ENCODE measurements at places on chromosomes 16 and 17.

DNA sequence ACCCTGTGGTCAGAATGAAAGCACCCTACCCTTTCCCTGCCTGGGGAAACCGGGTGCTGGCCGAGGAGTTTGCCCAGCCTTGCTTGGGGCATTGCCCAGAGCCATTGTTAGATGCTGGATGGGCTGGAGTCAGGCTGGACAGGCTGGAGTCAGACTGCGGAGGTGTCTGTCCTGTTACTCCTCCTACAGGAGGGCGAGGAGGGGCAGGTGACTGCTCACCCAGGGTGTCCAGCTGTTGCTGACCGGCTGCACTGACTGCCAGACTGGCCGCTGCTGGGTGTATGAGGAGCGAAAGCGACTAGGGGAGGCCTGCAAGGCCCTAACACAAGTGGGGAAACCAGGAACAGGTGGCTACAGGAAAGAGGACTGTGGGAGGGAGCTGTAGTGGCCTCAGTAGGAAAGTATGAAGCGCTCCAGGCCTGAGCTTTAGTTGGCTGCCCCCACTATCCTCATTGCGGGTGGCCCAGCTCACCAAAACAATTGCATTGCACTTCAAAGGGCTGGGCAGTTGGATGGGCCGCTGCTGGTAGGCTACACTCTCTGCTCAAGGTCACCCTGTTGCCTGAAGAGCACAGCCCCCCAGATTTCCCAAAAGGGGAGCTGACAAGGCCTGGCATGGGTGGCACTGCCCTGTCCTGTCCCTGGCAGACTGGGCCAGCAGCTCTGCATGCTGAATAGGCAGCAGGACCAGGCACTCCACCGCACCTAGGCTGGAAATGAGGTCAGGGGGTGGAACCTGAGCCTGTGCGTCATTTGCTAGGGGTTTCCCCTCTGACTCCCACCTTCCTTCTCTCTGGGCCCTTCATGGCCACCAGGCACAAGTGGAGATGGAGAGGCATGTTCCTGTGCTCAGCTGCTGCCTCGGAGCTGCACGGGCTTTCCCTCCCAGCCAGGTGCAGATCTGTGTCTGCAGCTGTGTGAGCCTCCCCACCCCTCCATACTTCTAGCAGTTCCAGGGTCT is 18.4 kb downstream of the LDHD start:
- DNase-seq: no peak

- DNase-seq: peak; percentile 64
These were observed 21.4 kb upstream of the JPH3 start for GRCh38 chr16:87580855-87581261.

DNA sequence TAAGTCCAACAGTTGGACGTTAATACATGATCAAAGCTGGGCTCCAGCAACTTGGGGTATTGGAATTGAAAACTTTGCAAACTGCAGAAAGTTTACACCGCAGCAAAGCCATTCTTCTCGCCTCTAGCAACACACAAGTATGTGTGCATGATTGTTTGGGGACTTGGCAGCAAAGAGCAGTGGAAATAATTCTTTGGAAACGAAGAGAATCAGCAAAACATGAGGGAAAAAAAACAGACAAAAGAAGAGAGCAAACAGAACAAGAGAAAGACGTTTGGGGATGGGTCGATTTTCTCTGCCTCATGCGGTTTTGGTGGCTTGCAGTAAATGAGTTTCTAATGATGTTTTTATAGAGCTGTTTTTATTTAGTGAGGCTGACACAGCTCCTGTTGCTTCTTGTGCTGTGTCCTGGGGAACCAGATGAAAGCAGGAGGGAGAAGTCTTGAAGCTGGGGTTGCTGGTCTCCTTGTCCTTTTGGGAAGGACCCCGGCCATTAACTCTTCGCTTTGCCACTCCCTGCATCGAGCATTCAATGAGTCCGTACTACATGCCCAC is 502.9 kb downstream of the GRIN2A start:
- no peak for DNase-seq

- DNase-seq: peak; percentile 73
These were observed 369.2 kb downstream of the CDH13 start for GRCh38 chr16:82995924-82996441.

GRCh38 chr17:57572062-57572461 is 173.0 kb downstream of the CCDC182 start:
- no peak for DNase-seq

- no peak for DNase-seq
These were observed 9.1 kb upstream of the PSMC3IP start for GRCh38 chr17:42586514-42587230.

DNA sequence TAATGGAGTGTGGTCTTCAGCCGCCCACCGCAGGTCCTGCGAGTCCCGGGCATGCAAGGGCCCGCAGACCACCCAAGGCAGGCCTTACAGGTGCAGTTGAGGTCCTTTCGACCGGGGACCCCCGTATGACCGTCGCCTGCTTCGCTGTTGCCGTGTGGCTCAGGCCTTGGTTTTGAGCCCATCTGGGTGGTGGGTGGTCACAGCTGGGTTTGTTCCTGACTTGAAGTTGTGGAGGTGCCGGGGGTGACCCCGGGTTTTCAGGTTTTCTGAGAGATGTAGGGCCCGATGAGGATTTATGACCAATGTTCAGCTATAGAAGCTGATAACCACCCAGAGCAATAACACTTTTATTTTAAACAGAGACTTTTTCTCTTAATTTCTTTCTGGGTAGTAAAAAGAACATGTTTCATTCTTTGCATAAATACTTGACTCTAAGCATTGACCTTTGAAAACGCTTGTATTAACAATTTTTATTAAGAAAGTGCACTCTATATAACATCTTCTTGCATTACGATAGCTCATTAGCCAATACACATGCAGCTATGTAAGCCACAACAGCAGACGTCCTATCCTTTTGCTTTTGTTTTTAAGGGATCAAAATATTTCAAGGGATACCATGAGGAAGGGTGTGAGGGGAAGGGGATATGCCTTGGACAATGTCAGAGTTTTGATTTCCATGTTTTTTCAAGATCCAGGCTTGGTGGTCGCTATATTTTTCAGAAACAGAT is 1.9 kb downstream of the FOXL1 start:
- no peak for DNase-seq

GRCh38 chr16:14003074-14003570 is 68.0 kb upstream of the MRTFB start:
- DNase-seq: no peak

GRCh38 chr17:9702482-9702881 is 57.2 kb downstream of the USP43 start:
- DNase-seq: no peak

All from fibroblast of skin of left quadriceps (primary cell).